HT-29 (cell line): ENCODE measurements at places on chromosomes 7 and 10.

DNA sequence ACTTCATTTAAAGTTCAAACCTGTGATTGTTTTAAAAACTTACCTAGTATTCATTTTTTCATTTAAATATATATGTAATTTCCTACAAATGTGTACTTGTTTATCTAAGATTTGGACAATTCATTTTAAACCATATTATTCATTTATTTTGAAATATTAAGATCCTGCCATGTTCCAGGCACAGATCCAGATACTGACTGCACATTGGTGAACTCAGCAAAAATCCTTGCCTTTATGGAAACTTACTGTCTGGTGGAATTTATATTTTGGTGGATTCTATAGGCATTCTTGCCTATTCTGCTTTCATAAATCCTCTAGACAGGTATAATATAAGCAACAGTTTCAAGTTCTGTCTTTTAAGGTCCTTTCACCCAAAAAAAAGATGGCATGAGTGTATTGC is 48.3 kb upstream of the RPA3 start:
- DNase-seq: no peak

- no peak for DNase-seq
These were observed 109.4 kb downstream of the MAD1L1 start for GRCh38 chr7:2123360-2123759.

GRCh38 chr7:152637920-152638580 is 37.9 kb downstream of the XRCC2 start:
- DNase-seq: no peak

- no peak for DNase-seq
These were observed 9.4 kb upstream of the TES start for GRCh38 chr7:116200963-116201362.

DNA sequence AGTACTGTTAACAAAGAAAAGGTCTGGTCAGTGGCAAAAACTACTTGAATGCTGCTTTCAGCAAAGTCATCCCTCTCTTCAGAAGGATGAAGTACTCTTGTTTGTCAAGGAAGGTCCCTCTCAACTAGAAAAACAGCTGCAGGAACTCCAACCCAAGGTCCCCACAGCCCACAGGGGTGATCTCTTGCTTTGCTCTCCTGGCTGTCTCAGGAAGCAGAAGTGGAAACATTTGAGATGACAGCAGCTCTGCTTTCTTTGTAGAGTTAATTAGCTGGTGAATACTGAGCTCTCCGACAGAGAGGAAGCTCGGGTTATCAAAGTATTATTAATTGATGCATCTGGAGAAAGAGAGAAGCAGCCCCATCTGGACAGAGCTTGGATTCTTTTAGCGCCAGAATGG is 25.4 kb upstream of the LRGUK start:
- no peak for DNase-seq

- DNase-seq: peak; percentile 55
These were observed 64.4 kb downstream of the KCND2 start for GRCh38 chr7:120337308-120337907.

- DNase-seq: peak; percentile 54
These were observed 14.7 kb downstream of the SPAM1 start for GRCh38 chr7:123939784-123940183.

GRCh38 chr7:131250331-131250730 is 77.3 kb upstream of the MKLN1 start:
- no peak for DNase-seq

- no peak for DNase-seq
These were observed 221.6 kb upstream of the SEMA3E start for GRCh38 chr7:83870515-83870914.

- no peak for DNase-seq
These were observed 41.0 kb upstream of the STRIP2 start for GRCh38 chr7:129393255-129393654.

DNA sequence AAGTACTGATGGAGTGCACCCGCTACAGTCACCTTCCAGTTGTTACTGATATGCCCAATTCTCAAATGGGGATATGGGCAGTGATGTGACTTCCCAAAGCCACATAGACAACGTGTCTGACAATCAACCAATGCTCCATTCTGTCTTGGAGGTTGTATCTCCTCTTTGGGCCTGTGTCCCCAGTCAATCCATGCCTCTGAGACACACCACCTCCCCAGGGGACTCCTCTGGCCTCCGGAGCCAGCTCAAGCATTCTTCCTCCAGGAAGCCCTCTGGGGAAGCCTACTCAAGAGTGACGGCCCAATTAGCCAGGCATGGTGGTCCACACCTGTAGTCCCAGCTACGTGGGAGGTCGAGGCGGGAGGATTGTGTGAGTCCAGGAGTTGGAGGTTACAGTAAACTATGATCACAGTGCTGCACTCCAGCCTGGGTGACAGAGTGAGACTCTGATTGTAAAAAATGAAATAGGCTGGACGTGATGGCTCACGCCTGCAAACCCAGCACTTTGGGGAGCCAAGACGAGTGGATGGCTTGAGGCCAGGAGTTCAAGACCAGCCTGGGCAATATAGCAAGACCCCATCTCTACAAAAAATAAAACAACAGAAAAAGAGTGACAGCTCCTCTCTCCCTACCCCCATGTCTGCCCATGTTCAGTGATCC is 99.5 kb upstream of the TNRC18 start:
- peak; percentile 84 for DNase-seq

- no peak for DNase-seq
These were observed 201.9 kb downstream of the INHBA start for GRCh38 chr7:41501006-41501405.

GRCh38 chr7:45402480-45403218 is 171.5 kb upstream of the ADCY1 start:
- no peak for DNase-seq

GRCh38 chr10:107092321-107092720 is 72.2 kb downstream of the SORCS1 start:
- no peak for DNase-seq

- no peak for DNase-seq
These were observed 124.4 kb downstream of the PIP4K2A start for GRCh38 chr10:22589851-22590514.

GRCh38 chr10:96672481-96673175 is 47.7 kb downstream of the PIK3AP1 start:
- DNase-seq: no peak

- no peak for DNase-seq
These were observed 34.6 kb upstream of the BTRC start for GRCh38 chr10:101319241-101319915.

GRCh38 chr10:8088504-8088903 is 34.0 kb downstream of the GATA3 start:
- DNase-seq: no peak

DNA sequence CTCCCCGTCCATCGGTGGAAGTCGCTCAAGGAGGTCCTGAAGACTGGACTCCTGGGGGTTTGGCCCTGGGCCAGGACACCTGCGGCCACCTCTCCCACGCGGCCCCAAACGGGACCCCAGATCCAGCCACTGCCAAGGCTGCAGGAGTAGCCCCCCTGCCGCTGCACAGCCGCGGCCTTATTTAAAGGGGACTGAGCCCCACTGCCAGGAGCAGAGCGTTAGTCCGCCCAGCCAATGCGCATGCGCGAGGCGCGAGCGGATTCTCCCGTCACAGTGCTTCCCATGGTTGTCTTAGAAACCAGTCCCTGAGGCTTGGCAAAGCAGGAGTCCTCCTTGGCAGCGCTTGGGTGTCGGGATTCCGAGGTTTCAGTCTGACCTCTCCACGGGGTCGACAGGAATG is 320.0 kb downstream of the ZNF716 start:
- no peak for DNase-seq

DNA sequence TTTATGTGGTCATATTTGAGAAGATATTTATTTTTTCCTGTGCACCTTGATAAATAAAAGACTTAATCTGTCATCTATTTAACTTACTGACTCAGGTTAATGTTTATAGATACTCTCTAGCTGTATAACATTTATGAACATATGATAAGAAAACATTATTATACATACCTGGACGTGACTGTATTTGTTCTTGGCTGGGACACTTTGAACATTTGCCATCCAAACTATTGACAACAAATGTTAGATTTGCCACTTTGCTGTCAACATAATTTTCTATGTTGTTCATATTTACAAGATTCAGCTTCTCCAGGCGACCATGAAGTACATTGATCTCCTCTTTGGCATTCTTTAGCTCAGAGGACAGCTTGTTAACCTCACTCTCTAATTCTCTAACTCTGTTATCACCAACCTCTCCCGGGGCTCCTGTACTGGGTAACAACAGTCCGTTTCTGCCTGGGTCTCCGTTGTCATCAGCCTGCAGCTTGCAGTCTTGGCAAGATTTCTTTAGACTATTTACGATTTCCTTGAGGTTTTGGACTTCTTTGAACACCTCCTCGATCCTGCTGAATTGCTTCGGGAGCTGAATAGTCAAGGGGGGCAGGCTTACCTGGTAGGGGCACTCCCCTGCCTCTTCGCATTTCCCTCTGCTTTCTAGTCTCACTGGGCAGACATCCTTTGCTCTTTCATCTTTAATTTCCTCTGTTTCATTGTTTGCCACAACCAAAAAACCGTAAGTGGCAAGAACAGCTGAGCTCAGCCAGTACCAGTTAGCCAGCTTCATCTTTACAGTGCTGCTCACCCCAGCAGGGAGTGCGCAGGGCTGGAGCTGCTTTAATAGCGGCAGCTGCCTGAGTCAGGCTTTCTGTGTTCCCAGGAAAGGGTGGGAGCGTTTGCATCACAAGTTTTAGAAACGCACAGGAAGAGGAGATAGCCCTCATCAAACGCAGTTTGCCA is at the start of gene FGL2:
FGL2 (minus strand) TSS at position 807 of the 954 bp plus-strand sequence; CDS start at position 781, 26 bp downstream.
- DNase-seq: no peak

- DNase-seq: no peak
These were observed 20.5 kb downstream of the DKK1 start for GRCh38 chr10:52334595-52334994.

GRCh38 chr7:120877701-120878100 is 19.8 kb upstream of the TSPAN12 start:
- DNase-seq: no peak

DNA sequence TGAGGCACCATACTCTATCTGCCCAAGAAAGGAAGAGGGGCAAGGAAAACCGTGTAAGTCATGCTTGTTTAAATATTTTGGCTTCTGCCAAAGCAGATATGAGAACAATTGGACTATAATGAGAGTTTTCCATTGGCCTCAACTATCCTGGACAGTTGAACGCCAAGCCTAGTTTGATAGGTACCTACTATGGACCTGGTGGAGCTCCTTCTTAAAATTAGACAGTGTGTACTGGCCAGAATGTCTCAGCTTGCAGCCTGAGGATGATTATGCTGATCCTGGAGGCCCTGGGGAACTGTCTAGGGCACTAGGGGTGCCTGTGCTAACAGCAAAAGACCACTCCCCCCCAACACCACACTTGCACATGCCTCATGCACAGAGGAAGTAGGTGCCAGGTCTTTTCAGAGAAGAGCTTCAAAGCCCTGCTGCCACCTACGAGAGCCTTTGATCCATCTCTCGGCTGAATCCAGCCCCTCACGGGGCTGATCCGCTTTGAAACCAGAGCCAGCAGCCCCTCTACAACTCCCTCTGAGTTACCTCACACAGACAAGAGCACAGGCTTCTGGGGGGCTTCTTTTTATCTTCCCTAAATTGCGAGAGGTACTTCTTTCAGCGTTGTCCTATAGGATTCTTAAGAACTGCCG is 473.8 kb upstream of the GALNT17 start:
- DNase-seq: no peak

- DNase-seq: no peak
These were observed 719.0 kb downstream of the GRM8 start for GRCh38 chr7:126533715-126534114.

GRCh38 chr10:79084012-79084971 is 15.5 kb downstream of the ZMIZ1 start:
- peak; percentile 95 for DNase-seq

DNA sequence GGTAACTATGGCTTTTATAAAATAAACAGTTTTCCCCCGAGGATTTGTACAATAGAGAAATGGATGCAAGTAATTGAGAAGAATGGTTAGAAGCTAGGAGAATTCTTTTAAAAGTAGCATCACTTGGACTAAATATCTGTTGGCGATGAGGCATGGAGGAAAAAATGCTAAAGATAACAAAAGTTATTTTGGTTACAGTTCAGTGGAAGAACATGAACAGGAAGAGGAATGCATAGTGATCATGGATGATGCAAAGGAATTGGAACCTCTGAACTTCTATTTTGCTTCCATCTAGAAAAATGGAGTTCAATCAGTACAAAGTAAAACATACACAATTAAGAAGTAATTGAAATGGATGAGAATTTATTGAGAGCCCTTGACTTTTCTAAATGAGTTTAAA is 32.9 kb downstream of the ENTPD1 start:
- no peak for DNase-seq

GRCh38 chr7:127946111-127946510 is 85.1 kb downstream of the LRRC4 start:
- peak; percentile 10 for DNase-seq

- DNase-seq: no peak
These were observed 12.2 kb upstream of the CHST15 start for GRCh38 chr10:124105594-124105993.

DNA sequence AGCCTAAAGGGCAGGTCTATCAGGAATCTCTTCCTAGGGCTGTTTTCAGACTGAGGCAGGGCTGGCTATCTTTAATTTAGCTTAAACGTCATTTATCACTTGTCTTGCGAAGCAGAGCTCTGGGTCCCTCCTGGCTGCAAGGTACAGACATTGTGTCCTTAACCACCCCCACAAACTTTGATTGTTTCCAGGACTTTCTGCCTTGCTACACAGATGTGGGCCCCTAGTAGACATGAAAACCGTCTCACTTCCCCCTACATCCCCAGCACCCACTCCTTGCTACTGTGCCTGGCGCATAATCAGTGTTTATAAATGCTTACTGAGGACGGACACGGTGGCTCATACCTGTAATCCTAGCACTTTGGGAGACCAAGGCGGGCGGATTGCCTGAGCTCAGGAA is 54.5 kb downstream of the PIP4K2A start:
- no peak for DNase-seq

- no peak for DNase-seq
These were observed 65.3 kb downstream of the VCL start for GRCh38 chr10:74063256-74063655.

DNA sequence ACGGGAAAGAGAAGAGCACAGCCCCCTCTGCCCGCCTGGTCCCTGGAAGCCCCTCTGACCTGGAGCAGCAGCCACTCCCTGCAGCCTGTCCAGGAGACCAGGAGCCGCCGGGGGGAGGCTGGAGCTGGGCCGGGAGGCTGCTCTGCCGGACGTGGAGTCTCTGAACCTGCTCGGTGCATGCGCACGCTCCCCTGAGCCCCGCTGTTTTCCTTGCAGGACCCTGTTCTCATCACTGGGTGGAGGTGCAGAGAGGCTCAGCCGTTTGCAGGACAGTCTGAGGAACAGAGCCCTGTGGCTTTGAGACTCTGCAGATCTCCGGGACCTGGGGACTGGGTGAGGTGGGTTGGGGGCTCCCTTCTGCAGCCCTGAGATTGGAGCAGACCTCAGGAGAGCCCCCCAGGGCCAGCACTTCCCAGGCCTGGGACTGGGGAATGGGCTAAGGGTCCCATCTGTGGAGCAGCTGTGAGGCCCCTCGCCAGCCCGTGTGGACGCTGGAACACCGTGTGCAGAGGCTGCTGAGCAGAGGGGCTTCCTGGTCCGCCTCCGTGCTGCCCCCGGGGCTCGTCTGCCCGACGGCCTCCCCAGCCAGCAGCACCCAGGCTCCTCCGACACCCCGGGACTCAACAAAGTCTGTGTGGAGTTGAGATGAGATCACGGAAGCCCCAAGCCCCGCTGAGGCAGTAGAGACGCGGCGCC is 48.5 kb upstream of the ADGRA1 start:
- DNase-seq: no peak

- DNase-seq: no peak
These were observed 5.8 kb downstream of the GNB2 start for GRCh38 chr7:100679129-100679926.

GRCh38 chr10:118968482-118968881 is 61.0 kb upstream of the NANOS1 start:
- DNase-seq: no peak
